ENCODE measurements at places on chromosomes 7 and 10.

DNA sequence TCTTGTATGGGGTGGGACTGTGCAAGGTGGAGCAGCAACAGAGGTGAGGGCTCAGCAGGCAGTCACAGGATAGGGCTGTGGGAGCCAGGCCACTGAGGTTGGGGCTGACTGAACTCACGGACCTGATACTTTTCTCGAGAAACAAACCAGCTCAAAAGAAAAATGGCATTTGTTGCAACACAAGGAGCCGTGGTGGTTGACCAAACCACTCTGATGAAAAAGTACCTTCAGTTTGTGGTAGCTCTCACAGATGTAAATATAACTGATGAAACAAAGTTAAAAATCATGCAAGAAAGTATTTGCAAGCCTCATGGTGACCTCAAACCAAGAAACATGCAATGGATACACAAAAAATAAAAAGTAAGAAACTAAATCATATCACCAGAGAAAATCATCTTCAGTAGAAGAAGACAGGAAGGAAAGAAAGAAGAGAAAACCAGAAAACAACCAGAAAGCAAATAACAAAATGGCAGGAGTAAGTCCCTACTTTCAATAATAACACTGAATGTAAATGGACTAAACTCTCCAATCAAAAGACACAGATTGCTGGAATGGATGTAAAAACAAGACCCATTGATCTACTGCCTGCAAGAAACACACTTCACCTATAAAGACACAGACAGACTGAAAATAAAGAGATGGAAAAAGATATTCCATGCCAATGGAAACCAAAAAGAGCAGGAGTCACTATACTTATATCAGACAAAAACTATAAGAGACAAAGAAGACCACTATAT lies 48.9 kb upstream of the DUSP5 start:
- DNase-seq = no peak

- no peak for DNase-seq
Measured at GRCh38 chr10:101614663-101615524, 26.8 kb downstream of the DPCD start.

DNA sequence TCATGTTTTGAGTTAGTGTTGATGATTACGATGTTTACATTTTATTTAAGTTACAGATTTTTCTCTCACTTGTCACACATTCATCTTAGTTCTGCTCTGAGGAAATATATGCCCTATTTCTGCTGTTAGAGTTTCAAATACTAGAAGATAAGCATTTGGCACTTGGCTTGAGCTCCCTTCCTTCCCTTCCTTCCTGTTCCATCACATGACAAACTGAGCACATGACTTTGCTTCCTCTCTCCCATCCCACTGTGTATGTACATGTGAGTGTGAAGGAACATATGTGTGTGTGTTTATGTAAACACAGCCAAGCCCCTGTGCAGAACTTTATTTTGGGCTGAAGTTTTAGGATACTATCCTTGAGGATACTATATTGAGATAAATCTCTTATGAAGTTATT lies 795.9 kb upstream of the IGFBP3 start:
- DNase-seq = no peak

- DNase-seq = no peak
Measured at GRCh38 chr7:137804836-137805235, 41.9 kb downstream of the DGKI start.

DNA sequence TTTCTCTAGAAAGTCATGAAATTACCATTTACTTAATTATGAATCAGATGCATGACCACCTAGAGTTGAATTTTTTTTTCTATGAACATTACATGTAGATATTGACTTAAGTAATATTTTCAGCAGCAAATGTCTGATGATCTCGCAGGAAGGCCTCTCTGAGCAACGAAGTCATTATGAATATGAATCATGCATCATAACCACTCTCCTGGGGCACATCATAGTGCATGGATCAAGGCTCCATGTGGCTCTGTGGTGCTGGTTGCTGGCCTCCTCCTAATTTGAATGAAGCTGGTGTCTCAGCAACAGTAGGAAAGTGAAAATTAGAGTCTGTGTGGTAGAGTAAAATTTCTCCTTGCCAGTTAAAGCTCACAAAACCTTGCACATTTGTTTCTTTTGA lies 121.4 kb upstream of the INHBA start:
- no peak for DNase-seq

- DNase-seq = no peak
Measured at GRCh38 chr10:6919077-6919476, 339.0 kb upstream of the PRKCQ start.

DNA sequence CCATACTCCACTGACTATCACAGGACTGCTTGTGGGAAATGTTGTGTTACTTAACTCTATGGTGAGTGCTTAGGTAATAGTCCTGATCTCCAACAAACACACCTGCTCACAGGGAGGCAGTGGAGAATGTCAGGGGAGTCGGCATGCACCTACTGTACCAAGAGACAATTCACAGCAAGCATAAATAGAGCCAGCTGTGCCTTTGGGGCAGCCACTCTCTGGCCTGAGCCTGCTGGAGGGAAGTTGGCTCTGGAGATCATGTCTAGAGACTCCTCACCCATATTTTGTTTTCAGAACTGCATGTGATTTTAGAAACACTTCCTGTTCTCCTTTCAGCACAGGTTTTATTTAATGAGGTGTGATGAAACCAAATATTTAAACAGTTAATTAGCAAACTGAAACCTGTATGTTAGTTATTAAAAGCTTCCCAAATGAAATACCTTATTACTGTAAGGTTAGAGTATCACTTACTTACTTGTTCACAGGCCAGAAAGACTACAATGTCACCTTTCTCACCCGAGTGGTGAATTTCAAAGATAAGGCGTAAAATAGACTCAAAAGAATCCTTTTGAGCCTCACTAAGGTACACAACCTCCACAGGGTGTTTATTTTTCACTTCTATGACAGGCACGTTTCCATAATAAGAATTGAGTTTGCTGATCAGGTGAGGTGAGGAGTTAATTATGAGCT lies 21.8 kb downstream of the DHX32 start:
- DNase-seq = no peak

DNA sequence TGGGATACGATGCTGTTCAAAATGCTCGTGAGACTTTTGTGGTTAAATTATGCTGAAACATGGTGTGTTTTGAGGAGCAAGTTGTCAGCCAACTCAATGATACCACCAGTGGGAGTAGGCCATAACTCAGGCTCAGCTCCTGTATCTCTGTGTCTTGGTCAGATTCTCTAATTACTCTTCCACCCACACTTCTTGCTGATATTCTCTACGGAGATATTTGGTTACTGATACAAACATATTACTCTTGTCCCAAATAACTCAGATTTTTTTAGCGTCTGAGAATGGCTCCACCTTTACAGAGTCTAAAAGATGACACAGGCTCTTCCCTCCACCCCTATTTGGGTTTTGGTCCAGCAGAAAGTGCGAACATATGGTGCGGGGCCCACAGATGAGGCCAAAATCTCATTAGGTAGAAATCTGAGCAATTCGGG lies 168.9 kb downstream of the PKD1L1 start:
- DNase-seq = no peak

- DNase-seq = no peak
Measured at GRCh38 chr7:102404005-102404861, 8.1 kb downstream of the PRKRIP1 start.

GRCh38 chr7:96636979-96637378 lies 72.7 kb downstream of the SEM1 start:
- DNase-seq = no peak

DNA sequence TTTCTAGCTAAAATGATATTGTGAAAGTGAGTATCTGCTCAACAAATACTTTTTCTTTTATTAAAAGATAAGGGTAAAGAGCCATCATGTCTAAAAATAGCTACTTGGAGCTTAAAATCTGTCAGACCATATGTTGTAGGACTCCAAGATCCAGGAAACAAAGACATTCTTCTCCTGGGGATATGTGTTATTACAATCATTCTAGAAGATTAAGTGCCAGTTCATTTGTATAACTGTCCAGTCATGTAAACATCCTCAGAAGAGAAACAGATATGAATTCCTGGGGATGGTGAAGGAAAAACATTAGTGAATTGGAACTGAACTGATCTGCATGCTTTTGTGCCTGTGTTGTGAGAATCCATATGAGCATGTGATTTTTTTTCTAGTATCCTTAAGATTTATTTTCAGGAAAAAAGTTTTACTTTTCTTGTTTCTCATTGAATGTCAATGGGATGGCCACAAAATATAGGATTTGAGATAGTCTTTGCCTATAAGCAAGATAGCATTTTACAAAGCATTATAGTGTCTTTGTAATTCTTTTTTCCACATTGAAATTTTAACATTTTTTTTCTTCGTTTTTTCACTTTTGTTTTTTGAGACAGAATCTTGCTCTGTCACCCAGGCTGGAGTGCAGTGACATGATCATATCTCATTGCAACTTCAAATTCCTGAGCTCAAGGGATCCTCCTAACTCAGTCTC lies 14.4 kb upstream of the MTERF1 start:
- no peak for DNase-seq

GRCh38 chr10:85532773-85533172 lies 833.8 kb downstream of the GRID1 start:
- DNase-seq = no peak

DNA sequence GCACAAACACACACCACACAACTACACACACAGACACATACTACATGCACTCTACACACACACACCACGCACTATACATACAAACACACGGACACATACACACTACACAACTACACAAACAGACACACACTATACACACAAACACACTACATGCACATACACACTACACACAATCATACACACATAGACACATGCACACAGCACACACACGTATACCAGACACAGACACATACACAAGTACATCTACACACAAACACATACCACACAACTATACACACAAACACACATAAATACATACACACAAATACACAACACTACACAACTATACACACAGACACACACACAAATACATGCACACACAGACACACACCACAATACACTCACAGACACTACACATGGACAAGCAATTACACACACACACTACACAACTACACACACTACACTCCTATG lies 4.6 kb downstream of the GPR15LG start:
- no peak for DNase-seq

GRCh38 chr10:33196710-33197491 lies 137.6 kb downstream of the NRP1 start:
- DNase-seq = no peak

DNA sequence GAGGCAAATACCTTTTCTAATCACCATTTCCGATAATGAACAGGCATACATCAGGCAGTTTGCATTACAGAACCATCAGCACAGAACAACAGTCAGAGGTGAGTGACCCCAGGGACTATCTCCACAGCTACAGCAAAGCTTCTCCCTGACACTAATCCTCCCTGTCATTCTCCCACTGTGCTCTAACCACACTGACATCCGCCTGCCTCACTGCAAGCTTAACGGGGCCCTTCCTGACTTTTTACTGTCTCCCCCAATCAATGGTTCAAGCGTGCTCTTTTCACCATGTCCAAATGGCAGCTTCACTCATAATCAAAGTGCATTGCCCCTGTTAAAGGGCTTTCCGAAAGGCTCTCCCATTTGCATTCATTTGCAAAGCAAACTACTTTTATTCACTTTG lies 196.3 kb downstream of the DNAJC1 start:
- no peak for DNase-seq

DNA sequence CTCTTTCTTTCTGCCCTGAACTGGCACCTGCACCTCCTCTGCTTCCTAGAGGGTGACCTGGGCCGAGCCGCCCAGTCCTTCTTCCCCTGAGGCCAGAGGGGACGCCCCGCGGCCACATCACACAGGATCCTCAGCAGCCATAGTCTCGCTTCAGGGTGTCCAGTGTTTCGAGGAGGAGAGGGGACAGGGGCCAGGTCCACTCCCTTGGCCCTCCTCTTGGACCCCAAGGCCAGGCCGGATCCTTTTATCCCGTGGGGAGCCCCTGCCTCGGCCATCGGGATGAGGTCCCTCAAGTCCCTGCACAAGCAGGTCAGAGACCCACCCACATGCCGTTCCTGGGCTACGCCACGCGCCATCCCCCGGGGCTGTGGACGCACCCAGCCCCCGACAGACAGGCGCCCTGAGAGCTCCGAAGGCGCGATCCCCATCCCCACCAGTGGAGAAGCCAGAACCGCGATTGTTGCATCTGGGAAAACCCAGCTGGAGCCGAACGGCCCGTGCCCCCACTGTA lies 3.6 kb downstream of the BHLHA15 start:
- DNase-seq = no peak

DNA sequence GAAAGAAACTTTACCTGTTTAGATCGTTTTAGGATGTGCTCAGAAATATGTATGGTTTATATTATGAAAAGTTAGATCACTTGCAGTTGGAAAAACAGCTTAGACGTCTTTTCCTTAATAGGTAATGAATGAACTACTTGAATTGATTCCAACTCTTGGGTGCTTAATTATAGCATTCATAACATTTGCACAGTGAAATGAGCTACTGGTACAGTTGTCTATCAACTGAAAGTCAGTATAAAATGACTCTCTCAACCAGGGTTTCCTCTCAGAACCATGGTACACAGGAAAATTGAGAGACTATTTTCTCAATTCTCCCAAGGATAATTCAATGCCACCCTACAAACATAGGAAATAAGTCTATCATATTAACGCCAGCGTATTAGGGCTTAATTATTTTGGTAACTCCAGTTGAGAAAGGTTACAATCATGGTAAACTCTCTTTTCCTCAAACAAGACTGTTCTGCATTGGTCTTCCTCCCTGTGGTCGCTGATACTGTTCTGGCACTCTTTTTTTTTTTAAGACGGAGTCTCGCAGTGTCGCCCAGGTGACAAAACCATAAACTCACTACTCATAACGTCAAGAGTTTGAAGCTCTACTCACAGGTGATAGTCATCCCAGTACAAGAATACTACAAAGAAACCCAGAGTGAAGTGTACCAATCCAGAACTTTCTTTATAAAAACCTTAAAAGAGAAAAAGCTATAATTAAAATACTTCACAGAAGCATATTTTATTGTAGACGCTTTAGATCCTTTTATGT lies 2.0 kb downstream of the ANLN start:
- no peak for DNase-seq

DNA sequence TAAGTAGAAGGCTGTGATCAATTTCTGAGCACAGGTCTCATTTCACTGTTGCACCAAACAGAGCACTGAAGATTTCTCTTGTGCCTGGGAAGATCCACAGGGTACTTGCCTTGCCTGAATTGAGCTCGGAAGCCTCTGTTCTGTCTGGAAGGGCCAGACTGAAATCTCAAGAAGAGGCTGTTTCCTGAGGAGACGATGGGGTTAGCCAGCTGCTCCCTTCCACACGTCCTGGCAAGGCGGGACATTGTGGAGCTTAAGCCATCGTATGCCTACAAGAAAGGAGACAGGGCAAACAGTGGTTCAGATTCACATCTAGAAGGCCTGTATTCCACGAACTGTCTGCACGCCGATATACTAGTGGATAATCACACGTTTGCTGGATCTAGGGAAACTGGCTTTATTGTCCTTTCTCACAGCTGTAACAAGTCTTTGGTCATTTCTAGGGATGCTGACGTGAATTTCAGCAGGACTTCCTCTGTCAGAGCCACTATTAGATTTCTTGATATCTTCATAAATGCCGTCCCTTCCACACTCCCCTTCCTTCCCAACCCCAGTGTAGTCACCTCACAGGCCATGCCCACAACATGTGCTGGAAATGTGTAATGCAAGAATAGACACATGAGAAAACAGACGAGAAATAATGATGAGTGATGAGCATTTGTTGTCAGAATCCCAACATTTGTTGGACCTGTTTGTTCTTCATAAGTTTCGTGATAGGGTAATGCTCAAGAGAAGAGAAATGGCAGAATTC lies 137.2 kb upstream of the RSU1 start:
- no peak for DNase-seq
